Activated CD4-positive, alpha-beta T cell treated with anti-CD3 and anti-CD28 coated beads, Interleukin-2, amount 10 ng/mL, durations not matched to agents 7 days and 5 days (primary cell): ENCODE measurements at places on chromosomes 3 and 15.

GRCh38 chr3:186526256-186526606 lies 17.9 kb downstream of the CRYGS start:
- DNase-seq = no peak

DNA sequence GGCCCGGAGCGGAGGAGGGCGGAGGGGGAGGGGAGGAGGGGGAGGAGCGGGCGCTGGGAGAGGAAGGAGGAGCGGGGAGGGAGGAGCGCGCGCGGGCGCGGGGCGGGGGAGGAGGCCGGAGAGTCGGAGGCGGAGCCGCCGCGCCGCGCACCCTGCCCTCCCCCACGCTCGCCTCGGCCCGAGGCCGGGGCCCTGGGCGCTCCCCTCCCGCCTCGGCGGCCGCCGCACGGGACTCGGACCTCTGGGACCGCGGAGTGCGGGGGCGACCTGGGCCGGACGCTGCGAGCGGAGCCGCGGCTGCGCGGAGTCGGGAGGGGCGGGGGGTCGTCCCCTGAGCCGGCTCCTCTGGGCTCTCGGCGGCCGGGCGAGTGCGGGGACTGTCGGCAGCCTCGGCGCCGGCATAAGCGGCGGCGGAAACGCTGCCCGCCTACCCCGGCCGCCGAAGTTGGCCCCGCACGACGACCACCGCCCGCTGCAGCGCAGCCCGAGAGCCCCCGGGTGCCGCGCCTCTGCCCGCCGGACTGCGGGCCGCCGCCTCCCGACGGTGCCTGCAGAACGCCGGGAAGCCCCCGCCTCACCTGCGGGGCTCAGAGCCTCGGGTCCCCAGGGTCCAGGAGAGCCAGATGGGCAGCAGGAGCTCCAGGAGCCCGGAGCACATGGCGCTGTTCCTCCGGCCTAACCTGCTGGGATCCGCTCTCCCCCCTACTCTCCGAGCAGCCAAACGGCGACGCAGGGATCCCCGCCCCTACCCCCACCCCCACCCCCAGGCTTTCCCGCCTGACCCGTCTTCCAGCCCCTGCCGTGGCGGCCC lies 406 bp upstream of the GABRB3 start:
- no peak for DNase-seq

- no peak for DNase-seq
Observed at GRCh38 chr3:187954873-187955586, 198.9 kb upstream of the LPP start.

DNA sequence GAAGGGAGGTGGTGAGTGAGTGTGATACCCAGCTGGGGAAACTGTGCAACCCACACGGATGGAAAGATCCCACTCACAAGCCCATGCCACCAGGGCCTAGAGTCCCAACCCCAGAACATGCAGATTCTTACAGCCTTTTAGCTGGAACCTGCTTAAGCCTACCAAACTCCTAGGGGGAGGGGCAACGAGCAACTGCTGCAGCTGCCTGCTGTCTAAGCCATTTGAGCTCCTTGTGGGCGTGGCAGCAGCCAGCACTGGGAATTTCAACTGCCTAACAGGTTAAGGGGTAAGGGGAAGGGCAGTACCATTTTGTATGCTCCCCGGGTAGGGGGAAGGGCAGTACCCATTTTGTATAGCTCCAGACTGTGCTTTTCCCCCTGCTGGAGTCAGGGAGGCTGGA lies 673.2 kb upstream of the BCHE start:
- no peak for DNase-seq

DNA sequence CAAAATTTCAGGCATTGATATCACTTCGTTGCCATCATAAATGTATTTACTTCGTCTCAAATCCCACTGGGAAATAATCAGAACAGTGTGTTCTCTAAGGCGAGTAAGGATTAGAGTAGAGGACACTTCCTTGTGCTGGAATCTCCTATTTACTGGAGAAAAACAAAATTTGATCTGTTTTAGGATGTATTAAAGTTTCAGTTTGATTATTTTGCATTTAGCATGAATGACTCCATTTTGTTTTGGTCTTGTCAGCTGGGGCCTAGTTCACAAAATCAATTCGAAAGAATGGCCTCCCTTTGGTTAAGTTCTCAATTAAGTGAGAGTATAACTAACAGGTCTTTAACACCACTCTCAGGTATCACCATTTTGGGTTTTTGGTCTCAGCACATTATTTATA lies 11.7 kb upstream of the NOX5 start:
- DNase-seq = no peak

- DNase-seq = no peak
Observed at GRCh38 chr3:5056111-5056391, 66.0 kb upstream of the ARL8B start.

DNA sequence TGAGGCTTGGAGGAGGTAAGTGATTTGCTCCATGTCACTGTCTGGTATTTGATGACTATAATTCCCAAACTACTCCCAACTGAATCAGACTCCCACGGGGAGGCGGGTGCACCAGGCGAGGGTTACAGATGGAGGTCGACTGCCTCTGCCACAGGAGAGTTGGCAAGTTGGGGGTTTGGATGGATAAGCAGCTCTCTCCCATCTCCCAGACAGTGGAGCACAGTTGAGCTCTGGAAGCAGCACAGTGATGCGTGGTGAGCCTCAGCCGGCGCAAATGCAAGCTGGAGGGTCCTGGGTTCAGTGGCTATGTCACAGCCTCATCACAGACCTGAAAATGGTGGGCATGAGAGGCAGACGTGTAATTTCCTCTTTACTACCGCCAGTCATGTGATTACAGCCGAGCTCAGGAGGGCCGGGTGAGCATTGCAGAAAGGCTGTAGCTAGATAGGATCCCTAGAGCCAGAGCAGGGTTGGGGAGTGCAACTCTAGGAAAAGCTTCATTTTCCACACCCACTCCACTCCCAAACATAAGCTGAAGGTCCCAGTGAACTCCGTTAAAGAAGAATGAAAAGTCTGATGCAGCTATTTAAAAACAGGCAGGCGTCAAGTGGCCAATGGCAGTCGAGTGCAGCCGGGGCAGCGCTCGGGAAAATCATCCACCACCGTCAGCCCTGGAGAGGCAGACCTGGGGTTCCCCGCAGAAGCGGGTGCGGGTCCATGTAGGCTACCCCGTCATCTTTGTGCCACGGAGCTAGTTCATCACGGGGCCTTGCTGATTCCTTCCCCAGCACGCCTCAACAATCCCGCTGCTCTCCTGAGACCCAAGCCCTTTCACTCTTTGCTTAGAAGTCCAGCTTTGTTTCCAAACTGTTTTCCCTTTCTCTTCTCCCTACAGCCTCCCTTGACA lies 33.3 kb upstream of the VPS8 start:
- DNase-seq = no peak

- DNase-seq = no peak
Observed at GRCh38 chr15:53346583-53346982, 412.9 kb downstream of the WDR72 start.
